Nephron progenitor cell (in vitro differentiated cells): ENCODE measurements at places on chromosomes 6 and 20.
A peak's percentile ranks its signal among the peaks of the same experiment; 100 is the strongest.

- no peak overlapping the region for H3K4me3 ChIP-seq
- peaks cover 12% of the 10 kb centered on the region for H3K27me3 ChIP-seq
- no peak overlapping the region for H3K27ac ChIP-seq
- H3K36me3 ChIP-seq, result peaks cover 9% of the 10 kb centered on the region
- peaks cover 30% of the 10 kb centered on the region for H3K4me1 ChIP-seq
- DNase-seq, result no peak
Measured at GRCh38 chr6:165881806-165882205, 218.8 kb upstream of the PDE10A start.

GRCh38 chr20:59441860-59442810, 141.7 kb downstream of the EDN3 start:
- H3K4me1 ChIP-seq, result peaks cover 19% of the 10 kb centered on the region
- no peak overlapping the region for H3K4me3 ChIP-seq
- no peak overlapping the region for H3K27ac ChIP-seq

- DNase-seq, result no peak
- H3K4me3 ChIP-seq, result no peak overlapping the region
- H3K27me3 ChIP-seq, result no peaks in the 10 kb centered on the region
- no peaks in the 10 kb centered on the region for H3K36me3 ChIP-seq
- peaks cover 6% of the 10 kb centered on the region for H3K4me1 ChIP-seq
Measured at GRCh38 chr6:164795056-164795815, 514.2 kb downstream of the C6orf118 start.

DNA sequence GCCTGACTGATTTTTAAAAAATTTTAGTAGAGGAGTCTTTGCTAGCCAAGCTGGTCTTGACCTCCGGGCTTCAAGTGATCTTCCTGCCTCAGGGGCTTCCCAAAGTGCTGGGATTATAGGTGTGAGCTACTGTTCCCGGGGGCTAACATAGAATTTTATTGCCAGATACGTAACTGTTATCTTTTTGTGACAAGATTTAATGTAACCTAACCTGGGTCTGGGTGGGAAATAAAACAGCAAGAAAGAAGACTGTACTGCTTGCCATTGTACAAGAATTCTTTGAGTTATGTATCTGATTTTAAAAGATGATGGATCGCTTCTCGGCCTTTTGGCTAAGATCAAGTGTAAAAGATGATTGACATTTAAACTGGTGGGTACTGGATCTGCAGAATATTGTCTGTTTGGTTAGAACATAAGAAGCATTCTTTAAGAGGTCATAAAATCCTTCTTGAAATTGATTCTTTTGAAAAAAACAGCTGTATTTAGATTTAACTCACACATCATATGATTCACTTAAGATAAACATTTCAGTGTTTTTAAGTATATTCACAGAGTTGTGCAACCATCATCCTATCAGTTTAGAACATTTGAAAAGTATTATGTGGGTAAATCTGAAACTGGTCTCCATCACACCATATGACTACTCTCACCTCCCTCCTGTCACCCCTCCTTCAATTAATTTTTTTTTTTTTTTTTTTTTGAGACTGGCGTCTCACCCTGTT, 21.6 kb downstream of the TPX2 start:
- no peaks in the 10 kb centered on the region for H3K27me3 ChIP-seq
- peak overlapping the region; percentile 62 for H3K27ac ChIP-seq
- peaks cover 81% of the 10 kb centered on the region for H3K36me3 ChIP-seq
- no peak overlapping the region for H3K4me3 ChIP-seq
- DNase-seq, result no peak

- H3K4me1 ChIP-seq, result peaks cover 18% of the 10 kb centered on the region
- H3K27me3 ChIP-seq, result no peaks in the 10 kb centered on the region
- DNase-seq, result no peak
- no peaks in the 10 kb centered on the region for H3K36me3 ChIP-seq
- no peak overlapping the region for H3K27ac ChIP-seq
Measured at GRCh38 chr6:140105241-140105640, 730.8 kb upstream of the CITED2 start.

- no peak overlapping the region for H3K27ac ChIP-seq
- no peak for DNase-seq
Measured at GRCh38 chr6:165663377-165663735, 315 bp upstream of the PDE10A start.

DNA sequence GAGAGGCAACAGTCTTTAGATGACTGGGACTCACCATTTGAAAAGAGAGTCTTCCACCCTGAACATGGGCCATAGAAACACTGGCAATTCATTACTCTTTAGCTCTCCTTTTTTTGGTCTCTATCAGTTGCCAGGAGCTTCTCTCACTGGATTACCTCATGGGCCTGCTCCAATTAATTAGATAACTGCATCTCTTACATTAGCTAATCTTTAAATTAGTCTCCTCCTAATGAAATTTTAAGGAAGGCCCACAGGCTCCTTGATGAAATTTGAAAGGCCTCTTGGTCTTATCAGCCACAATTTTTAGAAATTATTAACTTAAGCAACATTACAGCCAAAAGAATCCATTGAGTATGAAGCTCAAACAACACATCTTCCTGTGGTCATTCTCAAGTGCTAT, 184.4 kb downstream of the UNC5CL start:
- DNase-seq, result no peak
- H3K27me3 ChIP-seq, result peaks cover 13% of the 10 kb centered on the region
- peaks cover 12% of the 10 kb centered on the region for H3K4me1 ChIP-seq
- H3K36me3 ChIP-seq, result peaks cover 4% of the 10 kb centered on the region

DNA sequence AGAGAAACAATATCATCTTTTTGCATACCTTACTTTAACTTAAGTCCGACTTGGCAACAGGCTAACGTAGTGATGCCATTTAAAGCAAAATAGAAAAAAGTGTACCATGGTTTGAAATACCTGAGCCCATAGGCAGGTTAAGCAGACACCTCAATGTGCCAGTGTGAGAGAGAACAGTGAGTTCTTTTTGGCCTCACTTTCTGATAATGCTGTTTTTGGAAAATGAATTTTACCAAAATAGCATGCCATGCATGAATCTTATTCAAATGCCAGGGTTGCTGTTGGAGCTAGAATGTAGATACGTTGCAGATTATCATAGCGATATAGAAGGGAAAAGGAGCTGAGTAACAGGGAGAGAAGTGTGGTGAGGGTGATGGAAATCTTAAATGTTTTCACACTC, 170.2 kb downstream of the OTOR start:
- H3K36me3 ChIP-seq, result no peaks in the 10 kb centered on the region
- no peak for DNase-seq
- H3K27ac ChIP-seq, result no peak overlapping the region
- H3K4me1 ChIP-seq, result peaks cover 21% of the 10 kb centered on the region

DNA sequence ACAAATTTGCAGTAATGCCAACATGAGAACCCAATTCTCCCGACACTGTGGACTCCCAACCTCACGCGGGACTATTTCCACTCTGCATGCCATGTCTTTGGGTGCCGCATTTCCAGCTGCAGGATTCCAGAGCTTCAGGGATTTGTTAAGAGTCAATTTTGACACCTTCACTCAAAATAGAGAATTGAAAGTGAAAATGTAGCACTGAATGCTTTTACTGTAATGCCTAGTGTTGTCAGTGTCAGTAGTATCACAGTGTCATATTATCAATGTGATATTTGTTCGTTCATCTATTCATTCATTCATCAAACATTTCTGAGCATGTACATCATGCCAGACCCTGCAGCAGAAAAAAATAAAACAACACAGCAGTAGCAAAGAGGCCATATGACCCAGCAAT, 13.4 kb upstream of the FAM50B start:
- DNase-seq, result no peak
- no peaks in the 10 kb centered on the region for H3K36me3 ChIP-seq
- no peak overlapping the region for H3K27ac ChIP-seq
- no peak overlapping the region for H3K4me3 ChIP-seq

DNA sequence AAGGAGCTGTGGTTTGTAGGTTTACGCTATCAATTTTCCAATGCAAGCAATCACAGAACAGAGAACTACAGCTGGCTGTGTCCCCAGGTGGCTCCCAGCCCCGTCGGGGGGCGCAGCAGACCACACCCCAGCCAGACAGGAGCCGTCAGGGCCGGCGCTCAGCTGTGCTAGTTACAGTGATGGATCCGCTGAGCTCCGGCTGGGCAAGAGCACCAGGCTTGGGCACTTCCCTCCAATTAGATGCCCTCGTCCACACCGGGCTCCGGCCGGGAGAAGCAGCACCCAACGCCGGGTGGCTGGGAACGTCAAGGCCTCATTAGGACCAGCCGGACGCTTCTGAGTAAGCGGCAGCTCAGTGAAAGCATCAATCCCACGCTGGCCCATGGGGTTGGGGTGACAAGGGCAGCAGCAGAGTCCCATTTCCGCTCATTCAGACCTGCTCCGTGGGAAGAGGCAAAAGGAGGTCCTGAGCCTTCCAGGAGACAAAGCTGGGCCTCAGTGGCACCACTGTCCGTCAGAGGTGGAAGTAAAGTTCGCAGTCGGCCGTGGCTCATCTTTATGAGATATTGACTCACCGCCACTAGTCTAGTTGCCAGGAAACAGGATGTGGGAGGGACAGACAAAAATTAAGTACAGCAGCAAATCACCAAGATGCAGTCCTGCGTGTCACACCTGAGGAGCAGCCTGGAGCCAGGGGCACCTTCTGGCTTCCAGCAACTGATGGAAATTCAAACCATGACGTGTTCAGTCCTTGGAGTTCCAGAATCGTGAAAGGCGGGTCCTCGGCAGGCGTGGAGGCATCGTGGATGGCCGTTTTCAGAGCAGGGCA, 164.1 kb downstream of the TAF4 start:
- peak overlapping the region; percentile 40 for H3K4me3 ChIP-seq
- H3K27ac ChIP-seq, result peak overlapping the region; percentile 91
- peaks cover 10% of the 10 kb centered on the region for H3K27me3 ChIP-seq
- DNase-seq, result peak; percentile 1
- H3K36me3 ChIP-seq, result no peaks in the 10 kb centered on the region

GRCh38 chr20:40754339-40754943, 65.4 kb upstream of the MAFB start:
- H3K4me1 ChIP-seq, result peaks cover 32% of the 10 kb centered on the region
- H3K4me3 ChIP-seq, result no peak overlapping the region
- peaks cover 12% of the 10 kb centered on the region for H3K27me3 ChIP-seq
- no peaks in the 10 kb centered on the region for H3K36me3 ChIP-seq

DNA sequence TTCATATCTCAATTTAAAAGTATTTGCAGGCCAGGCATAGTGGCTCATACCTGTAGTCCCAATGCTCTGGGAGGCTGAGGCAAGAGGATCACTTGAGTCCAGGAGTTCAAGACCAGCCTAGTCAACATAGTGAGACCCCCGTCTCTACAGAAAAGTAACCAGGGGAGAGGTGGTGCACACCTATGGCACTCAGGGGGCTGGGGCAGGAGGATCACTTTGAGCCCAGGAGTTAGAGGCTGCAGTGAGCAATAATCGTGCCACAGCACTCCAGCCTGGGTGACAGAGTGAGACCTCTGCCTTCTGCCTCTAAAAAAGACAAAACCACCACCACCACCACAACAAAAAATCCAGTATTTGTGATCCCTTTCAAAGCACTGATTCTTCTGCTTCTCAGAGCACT, 185.5 kb upstream of the QKI start:
- no peak overlapping the region for H3K27ac ChIP-seq
- peaks cover 13% of the 10 kb centered on the region for H3K27me3 ChIP-seq

DNA sequence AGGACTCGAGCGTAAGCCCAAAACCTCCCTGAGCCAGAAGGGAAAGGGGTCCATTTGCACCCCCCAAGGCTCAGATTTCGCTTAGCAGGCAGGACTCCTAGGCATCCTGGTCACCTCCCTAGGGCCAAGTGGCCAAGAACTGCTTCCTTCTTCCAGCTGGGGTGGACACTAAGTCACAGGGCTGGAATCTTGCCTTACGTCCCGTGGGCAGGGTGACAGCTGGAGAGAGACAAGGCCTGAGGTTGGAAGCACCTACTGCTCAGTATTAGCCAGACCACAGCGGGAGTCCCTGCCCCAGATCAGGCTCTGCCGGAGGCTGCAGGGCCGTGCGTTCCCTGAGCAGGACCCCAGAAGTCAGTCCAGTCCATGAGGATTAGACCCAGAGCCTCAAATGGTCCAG, 19.7 kb downstream of the LAMA5 start:
- no peaks in the 10 kb centered on the region for H3K27me3 ChIP-seq
- H3K4me3 ChIP-seq, result no peak overlapping the region
- H3K4me1 ChIP-seq, result no peaks in the 10 kb centered on the region
- H3K27ac ChIP-seq, result no peak overlapping the region
- peaks cover 58% of the 10 kb centered on the region for H3K36me3 ChIP-seq

DNA sequence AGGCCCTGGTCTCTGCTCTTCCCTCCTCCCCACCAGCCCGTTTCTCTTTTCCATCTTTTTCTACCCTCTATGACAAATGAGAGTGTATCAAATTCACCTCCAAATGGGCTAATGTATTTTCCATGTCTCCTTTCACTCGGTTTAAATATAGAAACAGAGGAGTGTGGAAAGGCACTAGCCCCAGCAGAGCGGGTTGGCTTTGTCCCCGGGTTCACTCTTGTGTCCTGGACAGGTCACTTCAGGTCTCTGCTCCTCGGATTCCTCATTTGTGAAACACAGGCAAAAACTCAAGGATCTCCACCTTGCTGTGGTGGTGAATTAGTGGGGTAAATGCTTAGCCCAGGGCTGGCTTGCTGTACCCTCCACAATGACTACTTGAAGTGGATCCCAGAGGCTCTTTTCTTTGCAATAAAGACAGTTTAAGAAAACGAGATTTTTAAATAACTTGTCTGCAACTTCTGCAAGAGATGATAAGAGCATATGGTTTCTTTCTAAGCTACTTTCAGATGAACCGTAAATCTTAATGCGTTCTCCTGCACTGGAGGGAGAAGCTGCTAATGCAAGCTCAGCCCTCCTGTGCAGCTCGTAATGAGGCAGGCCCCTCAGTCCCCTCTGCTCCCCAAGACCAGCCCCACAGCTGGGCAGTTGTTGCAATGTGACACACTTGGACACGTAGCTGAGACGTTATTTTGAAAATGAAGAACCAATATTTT, 292.9 kb downstream of the THBS2 start:
- peaks cover 12% of the 10 kb centered on the region for H3K4me1 ChIP-seq
- H3K27me3 ChIP-seq, result peaks cover 4% of the 10 kb centered on the region
- no peak for DNase-seq
- no peaks in the 10 kb centered on the region for H3K36me3 ChIP-seq

DNA sequence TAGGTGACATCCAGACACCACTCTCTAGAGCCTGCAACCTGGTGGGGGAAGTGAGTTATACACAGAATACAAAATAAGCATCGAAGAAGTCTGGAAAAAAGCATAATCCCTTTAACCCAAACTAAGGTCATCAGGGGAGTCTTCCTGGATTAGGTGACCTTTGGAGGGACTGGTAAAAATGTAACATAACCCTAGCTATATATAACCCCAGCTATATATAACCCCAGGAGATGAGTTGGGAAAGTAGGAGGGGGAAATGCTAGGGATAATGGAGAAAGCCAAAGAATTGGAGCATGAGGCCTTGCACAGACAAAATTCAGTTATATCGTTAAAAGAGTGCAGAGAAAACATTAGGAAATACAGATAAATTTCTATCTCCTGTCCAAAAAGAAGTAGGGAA, 164.8 kb downstream of the QRSL1 start:
- H3K4me1 ChIP-seq, result peaks cover 44% of the 10 kb centered on the region
- no peak overlapping the region for H3K4me3 ChIP-seq
- H3K27ac ChIP-seq, result peak overlapping the region; percentile 44
